ENCODE measurements at places on chromosomes 12 and 14. TPM values are rescaled to one million over a fixed set of nuclear protein-coding genes. Genes with fewer than 3 reads are reported as not detected.

DNA sequence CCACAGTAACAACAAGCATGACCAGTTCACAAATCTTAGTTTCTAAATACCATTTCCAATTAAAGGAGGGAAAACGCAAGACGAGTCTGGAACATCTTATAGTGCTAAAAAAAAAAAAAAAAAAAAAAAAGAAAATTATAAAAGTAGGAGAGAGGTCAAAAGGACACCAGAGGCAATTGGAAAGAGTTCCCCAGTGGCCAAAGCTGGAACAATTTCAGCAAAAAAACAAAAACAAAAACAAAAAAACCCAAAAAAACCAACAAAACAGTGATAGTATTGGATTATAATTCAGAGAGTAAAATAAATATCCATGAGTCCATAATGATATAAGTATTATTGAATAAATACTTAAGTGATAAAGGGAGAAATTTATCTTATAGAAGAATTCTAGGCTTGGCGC lies 10.3 kb upstream of the NAP1L1 start:
- DNase-seq, result no peak

- DNase-seq, result no peak
Measured at GRCh38 chr12:70853326-70853725, 67.2 kb downstream of the PTPRR start.

GRCh38 chr12:63238892-63239291 lies 87.9 kb upstream of the AVPR1A start:
- DNase-seq, result no peak

Gene SLC35F4
- not detected for total RNA-seq

Gene OTUB2
- total RNA-seq, result 4.4 TPM

Gene SYNJ2BP
- total RNA-seq, result 14.5 TPM

Gene KLRG1
- 3.2 TPM for total RNA-seq

- peak; percentile 47 for DNase-seq
Measured at GRCh38 chr14:75268633-75269550, 9.7 kb upstream of the FOS start.

DNA sequence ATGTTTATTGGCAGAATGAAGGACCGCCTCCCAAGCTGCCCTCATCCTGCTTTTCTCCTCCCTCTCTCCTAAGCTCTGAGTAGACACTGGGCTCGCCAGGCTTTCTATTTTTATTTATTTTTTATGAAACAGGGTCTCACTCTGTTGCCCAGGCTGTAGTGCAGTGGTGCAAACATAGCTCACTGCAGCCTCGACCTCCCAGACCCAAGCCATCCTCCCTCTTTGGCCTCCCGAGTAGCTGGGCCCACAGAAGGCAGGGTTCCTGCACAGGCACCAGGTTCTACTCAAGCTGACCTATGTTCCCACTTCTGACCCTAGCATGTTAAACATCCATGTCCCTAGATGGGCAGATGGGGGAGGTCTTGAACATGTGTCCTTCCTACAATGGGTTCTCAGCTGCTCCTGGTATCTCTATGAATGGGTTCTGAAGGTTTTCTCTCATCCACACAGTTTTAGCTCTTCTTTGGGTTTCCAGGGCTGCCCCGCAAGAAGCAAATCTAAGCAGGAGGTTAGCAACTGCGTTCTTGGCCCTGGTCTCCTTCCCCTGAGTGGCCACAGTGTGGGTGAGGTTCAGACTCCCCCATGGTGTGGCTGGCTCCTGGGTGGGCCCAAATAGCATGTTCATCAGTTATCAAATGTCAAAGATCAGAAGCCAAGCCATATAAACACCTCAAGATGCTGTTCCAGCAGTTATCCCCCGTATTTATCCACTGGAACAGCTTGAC lies 167.3 kb downstream of the ZFP36L1 start:
- DNase-seq, result no peak

- no peak for DNase-seq
Measured at GRCh38 chr12:129459886-129460285, 443.9 kb downstream of the TMEM132D start.

Gene PLEKHD1
- total RNA-seq, result 0.10 TPM

Gene PIK3C2G
- total RNA-seq, result not detected

DNA sequence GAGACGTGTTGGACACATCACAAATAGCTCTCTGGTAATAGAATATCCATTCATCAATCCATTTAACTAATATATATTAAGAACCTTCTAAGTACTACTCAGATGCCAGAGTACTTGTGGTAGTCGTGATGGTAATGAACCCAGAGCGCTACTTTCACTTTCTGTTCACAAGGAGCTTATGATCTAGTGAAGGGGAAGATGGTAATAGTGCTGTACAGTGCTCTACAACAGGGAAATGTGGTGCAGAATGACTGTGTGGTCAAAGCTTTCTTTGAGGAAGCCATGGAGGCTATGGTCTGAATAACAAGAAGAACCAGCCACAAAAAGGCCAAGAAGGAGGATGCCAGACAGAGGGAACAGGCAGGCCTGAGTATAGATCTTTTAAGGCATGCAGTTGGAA lies 212.0 kb downstream of the PTPRO start:
- DNase-seq, result no peak

Gene LTA4H
- total RNA-seq, result 134 TPM

- DNase-seq, result no peak
Measured at GRCh38 chr12:62640910-62641448, 174.4 kb downstream of the MON2 start.

DNA sequence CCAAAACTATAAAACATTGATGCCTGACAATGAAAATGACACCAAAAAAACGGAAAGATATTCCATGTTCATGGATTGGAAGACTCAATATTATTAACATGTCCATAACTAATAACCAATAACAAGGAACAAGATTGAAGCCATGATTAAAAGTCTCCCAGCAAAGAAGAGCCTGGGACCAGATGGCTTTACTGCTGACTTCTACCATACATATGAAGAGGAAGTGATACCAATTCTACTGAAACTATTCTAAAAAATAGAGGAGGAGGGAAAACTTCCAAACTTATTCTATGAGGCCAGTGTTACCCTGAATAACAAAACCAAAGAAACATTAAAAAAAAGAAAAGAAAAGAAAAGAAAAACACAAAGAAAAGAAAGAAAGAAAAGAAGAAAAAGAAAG lies 54.6 kb upstream of the ATF7IP start:
- no peak for DNase-seq

GRCh38 chr12:65536876-65537681 lies 258.6 kb downstream of the MSRB3 start:
- DNase-seq, result no peak

Gene ULK1
- total RNA-seq, result 18.8 TPM

- no peak for DNase-seq
Measured at GRCh38 chr14:91693346-91693745, 38.5 kb downstream of the CATSPERB start.

DNA sequence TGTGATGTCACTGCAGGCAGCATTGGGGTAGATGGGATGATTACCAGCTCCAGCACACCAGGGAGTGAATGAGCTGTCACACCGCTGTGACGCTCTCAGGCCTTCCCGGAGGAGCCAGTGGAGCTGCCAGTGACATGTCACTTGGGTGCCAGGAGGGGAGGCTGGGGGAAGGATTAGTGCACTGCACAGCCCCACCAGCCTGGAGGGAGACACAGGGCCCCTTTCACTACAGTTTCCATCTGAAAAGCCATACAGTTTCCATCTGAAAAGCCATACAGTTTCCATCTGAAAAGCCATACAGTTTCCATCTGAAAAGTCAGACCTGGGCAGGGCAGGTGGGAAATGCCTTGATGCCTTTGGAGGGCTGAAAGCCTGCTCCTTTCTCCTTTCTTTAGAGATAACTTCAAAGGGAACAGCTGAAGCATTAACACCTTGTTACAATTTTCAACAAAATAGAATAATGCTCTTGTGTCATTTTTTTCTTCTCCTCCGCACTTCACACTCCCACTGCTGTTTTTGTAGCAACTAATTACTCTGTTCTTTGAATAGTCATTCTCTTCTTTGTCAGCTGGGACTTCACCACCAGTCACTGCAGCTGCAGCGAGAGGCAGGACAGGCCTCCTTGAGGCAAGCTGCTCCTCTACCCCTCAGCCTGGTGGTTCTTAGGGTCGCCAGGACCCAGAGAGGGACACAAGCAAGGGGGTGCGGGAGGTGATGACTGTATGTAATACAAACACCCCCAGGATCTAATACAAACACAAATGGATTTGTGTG lies 256.9 kb upstream of the RGS6 start:
- DNase-seq, result peak; percentile 61

DNA sequence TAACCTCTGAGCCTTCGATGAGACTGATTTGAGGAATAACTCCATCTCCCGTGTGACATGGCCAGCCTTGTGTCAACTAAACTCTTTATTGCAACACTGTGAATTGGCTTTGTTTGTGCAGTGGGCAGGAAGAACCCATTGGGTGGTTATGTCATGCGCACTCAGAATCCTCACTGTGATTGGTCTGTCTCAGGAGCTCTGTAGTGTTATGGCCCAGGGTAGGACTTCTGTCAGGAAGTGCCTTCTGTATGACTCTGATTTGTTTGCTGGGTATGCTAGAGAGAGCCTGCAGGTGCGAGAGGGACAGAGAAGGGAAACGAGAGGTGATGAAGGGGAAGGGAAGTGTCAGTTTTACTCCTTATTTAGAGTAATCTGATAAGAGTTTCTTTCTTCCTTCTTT lies 71.5 kb upstream of the DCD start:
- no peak for DNase-seq

Gene MMP14
- 54.6 TPM for total RNA-seq

- DNase-seq, result no peak
Measured at GRCh38 chr12:121905746-121906145, 12.6 kb upstream of the CFAP251 start.

Gene TSHR
- total RNA-seq, result not detected

GRCh38 chr12:129610601-129611120 lies 293.2 kb downstream of the TMEM132D start:
- no peak for DNase-seq

DNA sequence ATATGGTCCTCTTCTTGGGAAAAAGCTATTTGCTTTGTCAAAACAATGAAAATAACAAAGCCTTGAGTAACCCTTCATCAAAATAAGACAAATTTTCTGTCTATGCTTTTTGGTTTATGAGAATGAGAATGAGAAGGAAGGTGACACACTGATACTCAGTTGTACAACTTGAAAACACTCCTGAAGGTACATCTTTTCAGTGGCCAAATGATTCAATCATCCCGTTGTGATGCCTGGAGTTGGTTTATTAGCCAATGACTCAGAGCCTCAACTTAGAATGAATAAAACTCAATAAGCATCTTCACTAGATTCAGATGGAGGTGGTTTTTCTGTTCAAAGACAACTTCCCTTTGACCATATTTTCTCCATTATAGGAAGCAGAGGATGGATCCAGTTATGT lies 7.8 kb upstream of the CALM1 start:
- no peak for DNase-seq

- peak; percentile 69 for DNase-seq
Measured at GRCh38 chr14:23727566-23728335, 91.6 kb downstream of the DHRS2 start.

DNA sequence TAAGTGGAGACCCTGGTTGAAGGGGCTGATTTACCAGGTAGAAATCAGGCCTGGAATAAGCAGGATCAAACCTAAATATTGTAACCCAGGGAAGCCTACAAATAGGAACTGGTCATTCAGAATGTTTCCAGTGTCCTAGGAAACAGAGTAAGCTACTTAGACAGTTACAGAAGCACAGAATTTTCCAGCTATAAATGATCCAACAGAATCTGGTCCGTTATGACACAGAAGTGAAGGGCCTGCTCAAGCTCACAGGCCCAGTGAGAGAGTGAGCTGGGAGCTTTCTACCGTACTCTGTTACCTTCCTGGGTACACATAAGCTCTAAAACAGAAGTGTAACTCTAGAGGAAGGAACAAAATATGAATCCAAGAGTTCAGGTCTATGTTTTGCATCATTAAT lies 119.1 kb downstream of the TTC7B start:
- no peak for DNase-seq

DNA sequence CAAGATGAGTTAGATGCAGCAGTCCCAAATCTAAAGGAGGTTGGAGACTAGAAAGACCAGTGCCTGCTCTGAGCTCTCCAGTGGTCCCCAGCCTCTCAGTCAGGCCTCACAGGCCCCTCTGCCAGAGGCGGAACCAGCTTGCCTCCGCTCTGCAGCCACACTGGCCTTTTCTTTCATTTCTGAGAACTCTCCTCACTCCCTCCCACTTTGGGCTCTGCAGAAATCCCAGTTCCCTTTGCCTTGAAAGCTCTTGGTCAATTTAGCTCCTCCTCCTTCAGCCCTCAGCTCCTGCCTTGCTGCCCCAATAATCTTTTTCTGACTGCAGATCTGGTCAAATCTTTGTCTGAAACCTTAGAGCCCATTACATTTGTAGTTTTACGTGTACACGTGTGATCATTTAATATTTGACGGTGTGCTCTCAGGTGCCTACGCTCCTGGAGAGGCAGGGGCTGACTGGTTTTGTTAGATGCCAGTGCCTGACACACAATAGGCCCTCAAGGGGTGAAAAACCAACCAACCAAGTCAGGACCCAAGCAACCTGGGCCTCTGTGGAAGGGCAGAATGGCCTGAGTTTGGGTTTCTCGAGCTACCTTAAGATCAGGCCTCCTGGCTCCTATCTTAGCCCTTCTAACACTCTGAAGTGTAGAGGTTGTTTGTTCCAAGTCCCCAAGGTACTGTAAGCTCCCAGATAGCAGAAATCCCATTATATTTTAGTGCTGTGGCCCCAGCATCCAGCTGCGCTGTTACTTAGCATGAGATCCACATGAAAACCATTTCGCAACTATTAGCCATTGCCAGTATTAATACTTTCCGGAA lies 1.1 kb upstream of the NUDT4 start:
- peak; percentile 47 for DNase-seq

GRCh38 chr14:90788031-90788430 lies 28.2 kb downstream of the TTC7B start:
- DNase-seq, result no peak

- DNase-seq, result no peak
Measured at GRCh38 chr14:101950100-101950499, 14.3 kb upstream of the DYNC1H1 start.

DNA sequence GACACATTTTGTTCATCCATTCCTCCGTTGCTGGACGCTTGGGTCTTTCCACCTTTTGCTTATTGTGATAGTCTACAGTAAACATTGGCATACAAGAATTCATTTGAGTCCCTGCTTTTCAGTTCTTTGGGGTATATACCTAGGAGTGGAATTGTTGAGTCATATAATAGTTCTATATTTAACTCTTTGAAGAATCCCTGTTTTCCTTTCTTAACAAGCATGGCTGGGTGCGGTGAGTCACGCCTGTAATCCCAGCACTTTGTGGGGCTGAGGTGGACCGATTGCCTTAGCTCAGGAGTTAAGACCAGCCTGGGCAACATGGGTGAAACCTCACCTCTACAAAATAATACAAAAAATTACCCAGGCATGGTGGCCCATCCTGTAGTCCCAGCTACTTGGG lies 75.4 kb downstream of the CCDC92 start:
- no peak for DNase-seq
